ENCODE measurements at places on chromosomes 16 and 17.

DNA sequence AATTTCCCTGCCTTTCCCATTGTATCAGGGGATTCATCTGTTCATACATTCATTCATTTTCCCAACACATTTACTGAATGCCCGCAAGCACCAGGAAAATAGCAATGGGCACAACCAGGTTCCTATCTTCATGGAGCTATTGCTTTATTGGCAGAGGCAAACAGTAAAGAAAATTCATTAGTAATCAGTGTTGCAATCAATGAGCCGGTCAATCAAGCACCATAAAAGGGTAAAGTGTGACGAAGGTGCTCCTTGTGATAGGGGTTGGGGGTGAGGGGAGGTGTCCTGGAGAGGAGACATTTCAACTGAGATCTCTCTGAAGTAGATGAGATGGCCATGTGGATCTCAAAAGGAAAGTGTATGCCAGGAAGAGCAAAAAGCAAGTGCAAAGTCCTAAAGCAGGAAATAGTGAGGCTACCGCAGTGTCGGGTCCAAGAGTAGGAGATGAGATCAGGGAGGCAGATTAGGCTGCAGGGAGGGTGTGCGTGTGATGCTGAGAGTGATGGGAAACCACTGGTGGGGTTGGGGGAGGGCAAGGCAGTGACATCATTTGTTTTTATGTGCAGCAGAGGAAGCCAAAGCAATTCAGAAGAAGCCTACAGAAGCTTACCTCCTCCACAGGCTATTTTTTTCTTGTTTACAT, 28.4 kb downstream of the CDH13 start:
- no peak for DNase-seq

- no peak for DNase-seq
Measured at GRCh38 chr16:89437991-89438390, 52.4 kb downstream of the ANKRD11 start.

GRCh38 chr17:6346986-6347385, 87.9 kb downstream of the AIPL1 start:
- DNase-seq = no peak

GRCh38 chr16:2006317-2006716, 3.3 kb downstream of the ZNF598 start:
- no peak for DNase-seq

DNA sequence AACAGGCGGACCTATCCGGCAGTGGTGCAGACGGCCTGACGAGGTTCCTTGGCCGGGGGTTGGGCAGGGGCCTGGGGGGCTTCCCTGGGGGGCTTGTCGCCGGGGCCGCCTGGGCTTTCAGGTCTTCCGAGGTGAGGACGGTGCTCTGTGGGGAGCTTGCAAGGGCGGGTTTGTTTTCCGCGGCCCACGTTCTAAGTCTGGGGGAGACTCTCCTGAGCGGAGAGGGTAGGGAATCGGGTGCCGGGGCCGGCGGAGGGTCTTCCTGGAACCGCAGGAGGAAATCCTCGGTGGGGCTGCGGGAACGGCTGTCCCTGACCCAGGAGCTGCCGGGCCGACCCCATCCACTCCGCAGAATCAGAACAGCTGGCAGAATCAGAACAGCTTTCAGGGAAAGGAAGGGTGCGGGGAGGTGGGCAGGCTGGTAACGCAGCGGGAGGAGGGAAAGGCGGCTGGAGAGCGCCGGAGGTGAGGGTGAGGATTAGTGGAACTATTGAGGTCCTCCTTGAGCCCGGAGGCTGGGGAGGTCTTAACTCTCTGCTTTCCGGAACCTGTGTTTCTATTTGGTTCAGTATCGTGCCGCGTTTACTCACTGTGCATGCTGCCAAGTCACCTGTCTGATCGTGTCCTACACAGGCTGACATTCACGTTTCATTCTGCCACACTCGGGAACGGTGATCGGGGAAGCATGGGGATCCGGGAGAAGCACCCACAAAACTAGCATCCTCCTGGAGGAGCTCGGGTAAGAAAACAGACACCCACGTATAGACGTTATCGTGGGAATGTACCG, 28.9 kb downstream of the CPSF4L start:
- DNase-seq = no peak

GRCh38 chr16:2785101-2785991, 2.0 kb downstream of the PRSS33 start:
- no peak for DNase-seq
